ENCODE measurements at places on chromosomes 1 and 21.

DNA sequence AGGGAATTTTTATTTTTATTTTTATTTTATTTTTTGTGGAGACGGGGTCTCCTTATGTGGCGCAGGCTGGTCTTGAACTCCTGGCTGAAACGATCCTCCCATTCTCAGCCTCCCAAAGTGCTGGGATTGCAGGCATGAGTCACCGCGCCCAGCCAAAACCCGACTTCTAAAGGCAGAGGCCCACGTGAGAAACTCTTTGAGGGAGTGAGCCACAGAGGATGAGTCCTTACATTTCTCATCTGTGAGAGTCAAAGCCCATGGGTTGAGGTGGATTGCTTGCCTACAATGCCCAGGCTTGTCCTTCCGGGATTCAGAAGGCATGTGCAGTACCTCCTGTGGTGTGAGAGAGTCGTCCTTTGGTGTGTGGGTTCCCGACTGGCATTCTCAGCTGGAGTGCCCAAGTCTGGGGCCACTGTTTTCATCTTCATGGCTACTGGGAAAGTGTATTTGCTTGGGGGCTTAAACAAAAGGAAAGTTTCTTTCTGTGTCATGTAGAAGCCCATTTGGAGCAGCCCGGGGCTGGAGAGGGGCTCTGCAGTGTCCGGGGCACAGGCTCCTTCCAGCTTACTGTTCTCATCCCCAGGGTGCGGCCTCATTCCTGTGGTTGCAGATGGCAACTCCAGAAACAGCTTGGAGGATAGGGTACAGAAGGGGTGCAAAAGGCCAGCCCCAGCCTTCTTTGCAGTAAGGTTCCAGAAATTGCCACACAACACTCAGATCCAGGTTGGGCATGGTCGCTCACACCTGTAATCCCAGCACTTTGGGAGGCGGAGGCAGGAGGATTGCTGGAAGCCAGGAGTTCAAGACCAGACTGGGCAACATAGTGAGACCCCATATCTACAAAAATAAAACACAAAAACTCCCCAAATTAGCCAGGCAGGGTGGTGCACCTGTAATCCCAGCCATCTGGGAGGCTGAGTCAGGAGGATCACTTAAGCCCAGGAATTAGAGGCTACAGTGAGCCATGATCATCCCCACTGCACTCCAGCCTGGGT, 29.4 kb upstream of the CSF3R start:
- no peak for DNase-seq

GRCh38 chr1:200021577-200022238, 5.8 kb upstream of the NR5A2 start:
- DNase-seq = no peak

DNA sequence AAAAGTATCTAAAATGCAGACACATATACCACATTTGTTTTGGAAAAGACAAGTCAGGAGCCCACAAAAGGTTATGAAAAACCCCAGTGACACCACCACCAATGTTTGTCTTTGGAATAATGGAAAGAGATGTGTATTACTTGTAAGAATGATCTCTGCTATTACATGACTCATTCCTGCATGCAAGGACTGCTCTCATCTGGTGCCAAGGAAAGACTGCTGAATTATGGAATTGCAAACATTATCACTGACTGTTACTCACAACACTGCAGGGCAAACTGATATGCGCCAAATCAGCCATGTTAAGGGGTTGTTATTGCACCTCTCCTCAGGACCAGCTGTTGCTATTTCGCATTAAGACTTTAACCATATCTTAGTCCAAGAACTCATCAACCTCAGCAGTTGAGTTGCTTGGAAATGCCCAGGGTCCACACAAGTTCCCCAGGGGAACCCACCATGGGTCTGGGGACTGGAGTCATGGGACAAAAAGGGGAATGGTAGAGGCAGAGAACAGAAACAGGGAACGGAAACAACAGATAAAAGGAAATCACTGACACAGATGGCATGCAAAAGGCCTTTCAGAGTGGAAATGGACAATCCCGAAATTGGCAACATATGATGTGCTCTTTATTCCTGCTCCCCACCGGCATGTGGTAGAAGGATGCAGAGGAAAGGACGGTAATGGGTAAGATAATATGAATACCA, 34.4 kb downstream of the CAPZB start:
- DNase-seq = no peak

- DNase-seq = no peak
These were observed 171.0 kb downstream of the LRRC40 start for GRCh38 chr1:70034403-70034802.

- DNase-seq = no peak
These were observed 667.1 kb upstream of the PKN2 start for GRCh38 chr1:88016947-88017346.

DNA sequence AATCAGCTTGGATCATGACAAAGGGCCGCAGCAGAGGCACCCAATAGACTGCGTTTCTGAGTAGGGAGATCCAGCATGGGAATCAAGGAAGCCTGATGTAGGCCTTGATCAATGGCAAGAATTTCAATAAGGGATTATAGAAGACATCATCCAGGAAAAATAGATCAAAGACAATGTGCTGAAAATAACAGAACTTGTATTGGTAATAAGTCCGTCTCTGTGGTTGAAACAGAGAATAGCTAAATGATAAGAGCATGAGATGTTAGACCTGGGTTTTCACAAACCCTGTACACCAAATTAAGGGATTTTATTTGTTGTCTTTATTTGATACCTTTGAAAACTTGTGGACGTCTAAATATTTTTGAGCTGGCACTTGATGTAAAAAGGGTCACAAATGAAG, 228.0 kb upstream of the SGIP1 start:
- DNase-seq = no peak

DNA sequence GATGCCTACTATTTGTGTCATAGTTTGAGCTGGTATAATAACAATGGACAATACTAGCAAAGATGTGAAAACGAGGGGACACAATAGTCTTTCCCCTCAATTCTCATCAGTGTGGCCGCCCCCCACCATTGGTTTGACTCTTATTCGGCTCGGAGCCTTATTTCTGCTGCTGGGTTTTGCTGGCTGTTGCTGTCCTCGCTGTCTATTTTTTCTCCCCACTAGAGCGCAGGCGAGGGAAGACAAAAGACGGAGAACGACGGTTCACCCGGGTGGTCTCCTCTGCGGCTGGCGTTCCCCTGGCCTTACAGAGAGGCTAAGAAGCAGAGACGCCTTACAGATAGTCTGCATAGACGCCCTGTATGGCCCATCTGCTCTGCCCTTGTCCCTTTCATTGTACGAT, 19.4 kb downstream of the CLIC6 start:
- DNase-seq = no peak

DNA sequence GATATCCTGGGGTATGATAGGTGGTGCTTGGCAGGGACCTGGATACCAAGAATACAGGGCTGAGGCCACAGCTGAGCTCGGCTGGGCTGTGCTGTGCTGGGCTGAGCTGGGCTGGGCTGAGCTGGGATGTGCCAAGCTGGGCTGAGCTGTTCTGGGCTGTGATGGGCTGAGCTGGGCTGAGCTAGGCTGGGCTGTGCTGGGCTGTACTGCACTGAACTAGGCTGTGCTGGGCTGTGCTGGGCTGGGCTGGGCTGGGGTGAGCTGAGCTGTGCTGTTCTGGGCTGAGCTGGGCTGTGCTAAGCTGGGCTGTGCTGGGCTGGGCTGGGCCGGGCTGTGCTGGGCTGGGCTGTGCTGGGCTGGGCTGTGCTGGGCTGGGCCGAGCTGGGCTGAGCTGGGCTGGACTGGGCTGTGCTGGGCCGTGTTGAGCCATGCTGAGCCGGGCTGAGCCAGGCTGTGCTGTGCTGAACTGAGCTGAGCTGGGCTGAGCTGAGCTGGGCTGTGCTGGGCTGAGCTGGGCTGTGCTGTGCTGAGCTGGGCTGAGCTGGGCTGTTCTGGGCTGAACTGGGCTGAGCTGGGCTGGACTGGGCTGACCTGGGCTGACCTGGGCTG, 94.7 kb upstream of the ACTRT2 start:
- DNase-seq = no peak

DNA sequence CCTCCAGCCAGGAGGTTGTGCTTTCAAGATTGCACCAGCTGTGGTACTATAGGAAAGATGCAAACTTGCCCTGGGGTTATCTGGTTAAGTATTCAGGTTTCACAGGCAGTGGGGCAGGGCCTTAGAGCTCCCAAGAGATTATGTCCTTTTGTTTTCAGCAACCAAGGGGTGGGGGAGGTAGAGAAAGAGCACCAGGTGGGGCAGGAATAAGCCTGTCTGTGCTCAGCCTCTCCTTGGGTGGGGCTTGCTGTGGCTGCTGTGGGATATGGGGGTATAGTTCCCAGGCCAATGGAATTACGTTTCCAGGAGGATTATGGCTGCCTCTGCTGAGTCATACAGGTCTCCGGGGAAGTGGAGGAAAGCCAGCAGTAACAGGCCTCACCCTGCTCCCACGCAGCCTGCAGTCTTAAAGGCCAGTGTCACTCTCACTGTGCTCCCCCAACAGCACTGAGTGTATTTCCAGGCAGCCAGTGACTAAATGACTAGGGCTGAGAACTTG, 508.6 kb downstream of the RWDD3 start:
- no peak for DNase-seq

GRCh38 chr21:46153247-46154154, 1.9 kb downstream of the FTCD start:
- DNase-seq = no peak

DNA sequence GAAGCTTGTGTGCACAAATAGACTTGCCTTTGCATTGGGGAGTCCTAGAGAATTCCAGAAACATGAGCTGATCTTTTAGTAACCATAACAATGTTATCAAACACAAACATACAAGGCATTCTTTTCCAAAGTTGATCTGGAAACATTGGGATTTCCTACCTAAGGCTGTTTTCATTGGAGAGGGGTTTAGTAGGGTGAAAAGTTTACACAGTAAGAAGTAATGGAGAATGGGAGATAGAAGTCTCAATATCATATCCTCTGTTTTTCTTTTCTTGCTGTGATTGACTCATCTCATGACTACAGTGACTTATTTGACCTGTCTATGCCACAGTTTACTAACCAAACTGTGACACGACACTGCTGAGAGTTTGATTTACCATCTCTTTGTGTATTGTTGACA, 65.6 kb upstream of the PLA2G4A start:
- DNase-seq = no peak

DNA sequence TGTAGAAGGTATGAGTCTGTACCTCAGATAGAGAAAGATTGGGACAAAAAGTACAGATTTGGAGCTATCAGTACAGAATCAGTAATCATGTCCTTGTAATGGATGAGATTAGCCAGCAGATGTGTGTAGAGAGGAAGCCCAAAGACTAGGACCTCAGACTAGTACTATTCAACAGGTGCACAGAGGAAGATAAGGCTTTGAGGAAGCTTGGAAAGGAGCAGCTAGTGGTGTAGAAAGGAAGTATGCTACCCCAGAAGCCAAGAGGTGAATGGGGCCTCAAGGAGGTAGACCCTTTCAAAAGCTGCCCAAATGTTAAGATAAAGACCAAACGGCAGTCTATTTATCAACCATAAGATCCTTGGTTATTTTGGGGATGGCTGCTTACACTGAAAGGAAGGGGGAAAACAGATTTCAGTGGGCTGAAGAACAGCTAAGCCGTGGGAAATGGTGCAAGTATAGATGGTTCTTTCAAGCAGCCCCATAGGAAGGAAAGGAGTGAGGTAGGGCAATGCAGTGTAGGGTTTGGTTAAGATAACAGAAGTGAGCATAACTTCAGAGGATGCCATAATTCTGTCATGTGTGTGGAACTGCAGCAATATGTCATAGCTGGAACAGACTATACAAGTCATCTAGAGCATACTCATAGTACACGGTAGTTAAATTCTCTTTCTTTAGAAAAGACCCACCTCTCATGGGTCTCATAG, 221.7 kb downstream of the HHIPL2 start:
- no peak for DNase-seq

- DNase-seq = no peak
These were observed 12.0 kb upstream of the COL16A1 start for GRCh38 chr1:31715873-31716220.

DNA sequence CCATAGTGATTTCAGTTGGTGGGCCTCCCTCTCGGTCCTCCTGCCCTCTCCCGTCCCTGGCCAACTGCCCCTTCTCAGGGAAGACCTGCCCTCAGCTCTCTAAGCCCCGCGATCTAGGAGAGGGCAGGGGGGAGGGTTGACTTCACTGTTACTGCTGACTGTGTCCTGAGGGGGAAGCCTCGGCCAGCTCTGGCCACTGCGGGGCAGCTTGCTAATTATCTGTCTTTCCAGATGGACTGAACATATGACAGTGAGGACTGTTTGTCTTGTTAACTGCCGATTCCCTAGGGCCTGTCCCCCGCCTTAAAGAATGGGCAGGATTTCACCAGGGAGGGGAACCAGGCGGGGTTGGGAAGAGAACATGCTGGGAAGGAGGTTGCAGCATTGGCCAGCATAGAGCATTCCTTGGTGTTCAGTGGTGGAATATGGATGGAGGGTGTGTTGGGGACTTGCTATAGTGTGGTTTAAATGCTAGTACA, 22.9 kb downstream of the NIPAL3 start:
- DNase-seq = no peak

GRCh38 chr1:5267603-5268235, 613.3 kb downstream of the AJAP1 start:
- no peak for DNase-seq

- DNase-seq = no peak
These were observed 12.2 kb upstream of the STXBP3 start for GRCh38 chr1:108734171-108734865.

Measured in GM19239 (cell line).